Thymus (tissue), 14 donors: ENCODE measurements at places on chromosomes 7 and 10. TPM values are rescaled to one million over a fixed set of nuclear protein-coding genes. Genes with fewer than 3 reads are reported as not detected.

DNA sequence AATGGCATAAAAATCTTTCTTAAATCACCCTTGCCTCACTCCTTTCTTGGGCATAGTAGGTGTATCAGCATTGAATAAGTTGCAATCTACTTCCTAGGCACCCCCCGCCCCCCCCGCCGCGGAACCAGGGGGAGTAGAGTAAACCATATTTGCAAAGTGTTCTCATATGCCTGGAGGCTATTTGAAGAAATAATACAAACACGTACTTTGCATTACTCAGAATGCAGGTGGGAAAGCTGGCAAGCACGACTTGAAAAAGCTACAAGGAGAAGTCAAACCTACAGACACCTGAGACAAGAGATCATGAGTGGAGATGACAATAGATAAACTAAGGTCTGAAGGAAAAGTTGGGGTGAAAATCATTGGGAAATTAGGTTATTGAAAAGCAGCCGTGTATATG, 65.6 kb downstream of the POM121L12 start:
- no peak for DNase-seq
- no peak overlapping the region for H3K27ac ChIP-seq
- H3K4me1 ChIP-seq, result no peaks in the 10 kb centered on the region
- no peaks in the 10 kb centered on the region for H3K36me3 ChIP-seq
- H3K4me3 ChIP-seq, result no peak overlapping the region

GRCh38 chr7:47758546-47758945, 176.6 kb upstream of the TNS3 start:
- no peaks in the 10 kb centered on the region for H3K27me3 ChIP-seq
- no peaks in the 10 kb centered on the region for H3K36me3 ChIP-seq
- no peak overlapping the region for H3K4me3 ChIP-seq
- DNase-seq, result no peak
- H3K27ac ChIP-seq, result no peak overlapping the region

LIPK gene
- 0.33 TPM for total RNA-seq

- H3K36me3 ChIP-seq, result peaks cover 3% of the 10 kb centered on the region
- no peak for DNase-seq
- H3K27me3 ChIP-seq, result no peaks in the 10 kb centered on the region
- H3K4me3 ChIP-seq, result no peak overlapping the region
These were observed 37.2 kb downstream of the APBB1IP start for GRCh38 chr10:26475386-26475785.
